ENCODE measurements at places on chromosomes 13 and 19.

DNA sequence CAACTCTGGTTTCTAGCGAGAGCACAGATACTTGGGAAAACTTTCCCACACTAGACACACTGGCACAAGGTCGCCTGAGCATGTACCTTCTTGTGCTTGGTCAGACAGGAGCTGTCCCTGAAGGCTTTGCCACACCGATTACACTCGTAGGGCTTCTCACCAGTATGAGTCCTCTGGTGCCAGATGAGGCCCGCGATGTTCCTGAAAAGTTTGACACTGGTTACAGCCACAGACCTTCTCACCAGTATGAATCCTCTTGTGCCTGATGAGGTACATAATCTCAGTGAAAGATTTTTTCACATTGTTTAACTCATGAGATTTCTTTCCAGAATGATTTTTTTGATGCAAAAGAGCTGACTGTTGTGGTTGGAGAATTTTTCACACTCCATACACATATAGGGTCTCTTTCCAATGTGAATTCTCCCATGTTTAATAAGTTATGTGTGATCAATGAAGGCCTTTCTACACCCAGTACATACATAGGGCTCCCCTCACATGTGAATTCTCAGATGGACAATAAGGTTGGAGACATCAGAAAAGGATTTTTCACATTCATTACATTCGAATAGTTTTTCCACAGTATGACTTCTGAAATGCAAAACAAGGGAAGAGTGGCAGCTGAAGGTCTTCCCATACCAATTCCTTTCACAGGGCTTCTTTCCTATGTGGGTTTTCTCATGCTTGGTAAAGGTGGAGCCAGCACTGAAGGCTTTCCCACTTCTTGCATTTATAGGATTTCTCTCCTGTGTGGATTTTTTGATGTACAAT is 9.9 kb upstream of the ZSCAN18 start:
- DNase-seq, result no peak

DNA sequence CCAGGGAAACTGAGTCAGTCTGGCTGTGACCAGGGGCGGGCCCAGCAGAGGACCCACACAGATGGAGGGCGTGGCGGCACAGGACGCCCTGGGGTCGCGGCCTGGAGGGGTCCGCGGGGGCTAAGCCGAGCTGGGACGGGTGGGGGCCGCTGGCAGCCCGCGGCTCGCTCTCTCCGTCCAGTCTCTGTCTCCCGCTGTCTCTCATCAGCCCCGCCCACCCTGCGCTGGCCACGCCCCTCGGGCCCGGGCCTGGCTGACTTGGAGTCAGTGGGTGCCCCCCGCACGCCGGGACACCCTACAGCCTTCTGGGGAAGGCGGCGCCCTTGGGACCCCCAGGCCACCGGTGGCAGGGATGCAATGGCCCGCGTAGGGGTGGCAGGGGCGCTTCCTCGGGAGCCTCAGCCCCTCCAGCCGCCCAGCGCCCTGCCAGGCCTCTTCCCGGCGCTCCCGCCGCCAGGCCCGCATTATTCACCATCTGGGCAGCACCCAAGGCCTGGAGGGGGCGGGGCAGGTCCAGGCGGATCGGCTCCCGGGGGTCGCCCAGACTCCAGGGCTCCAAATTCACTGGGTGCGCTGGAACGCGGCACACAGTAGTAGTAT is at the start of gene TBXA2R:
TBXA2R (minus strand) TSS at position 186 of the 600 bp plus-strand sequence. CDS start 6,241 bp downstream, outside the sequence.
- peak; percentile 23 for DNase-seq

GRCh38 chr13:104854698-104855097 is 1680.8 kb downstream of the EFNB2 start:
- DNase-seq, result no peak

- DNase-seq, result no peak
These were observed 32.5 kb upstream of the CEBPG start for GRCh38 chr19:33340991-33341390.

DNA sequence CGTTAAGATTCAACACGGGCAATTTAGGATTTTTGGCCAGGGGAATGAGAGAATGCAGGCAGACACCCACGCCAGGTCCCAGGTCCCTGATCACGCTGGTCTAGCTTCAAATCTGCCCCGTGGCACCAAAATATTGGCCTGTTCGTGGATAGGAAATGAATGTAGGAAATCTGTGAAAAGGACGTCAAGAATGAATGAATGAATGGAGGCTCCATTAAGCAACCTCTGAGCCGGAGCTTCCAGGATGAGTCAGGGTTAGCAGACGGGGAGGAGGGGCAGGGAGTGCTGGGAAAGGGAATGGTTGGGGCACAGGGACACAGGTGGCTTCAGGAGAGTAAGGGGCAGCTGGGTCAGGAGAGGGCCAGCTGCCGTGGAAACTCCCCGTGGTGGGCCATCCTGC is 4.2 kb downstream of the SULT2B1 start:
- DNase-seq, result no peak

- no peak for DNase-seq
These were observed 1.4 kb downstream of the EVI5L start for GRCh38 chr19:7831452-7831851.

GRCh38 chr13:72514146-72514545 is 213.3 kb downstream of the MZT1 start:
- DNase-seq, result no peak

DNA sequence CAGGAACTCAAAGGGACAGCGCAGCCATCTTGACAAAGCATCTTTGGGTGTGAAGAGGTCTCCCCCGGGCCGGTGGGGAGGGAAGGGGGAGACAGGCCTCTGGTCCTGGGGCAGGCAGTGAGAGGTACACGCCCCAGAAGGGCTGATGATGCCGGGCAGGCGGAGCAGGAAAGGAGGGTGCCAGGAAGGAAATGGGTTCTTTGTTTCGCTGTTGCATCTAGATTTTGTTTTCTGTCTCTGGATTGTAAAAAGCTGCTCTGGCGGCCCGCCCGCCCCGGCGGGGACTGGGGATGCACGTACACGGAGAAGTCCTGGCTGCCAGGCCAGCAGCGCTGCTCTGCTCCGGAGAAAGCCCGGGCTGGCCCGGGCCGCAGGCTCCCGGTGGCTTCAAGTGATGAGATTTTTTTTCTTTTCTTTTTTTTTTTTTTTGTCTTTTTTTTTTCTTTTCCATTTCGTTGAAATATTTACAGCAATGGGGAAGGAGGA is 13.2 kb upstream of the ASF1B start:
- DNase-seq, result no peak

- no peak for DNase-seq
These were observed 502 bp downstream of the NECTIN2 start for GRCh38 chr19:44846455-44847143.

- peak; percentile 8 for DNase-seq
These were observed 9.2 kb upstream of the FBN3 start for GRCh38 chr19:8158411-8159074.

GRCh38 chr13:24097064-24097463 is 63.5 kb upstream of the SPATA13 start:
- DNase-seq, result no peak

DNA sequence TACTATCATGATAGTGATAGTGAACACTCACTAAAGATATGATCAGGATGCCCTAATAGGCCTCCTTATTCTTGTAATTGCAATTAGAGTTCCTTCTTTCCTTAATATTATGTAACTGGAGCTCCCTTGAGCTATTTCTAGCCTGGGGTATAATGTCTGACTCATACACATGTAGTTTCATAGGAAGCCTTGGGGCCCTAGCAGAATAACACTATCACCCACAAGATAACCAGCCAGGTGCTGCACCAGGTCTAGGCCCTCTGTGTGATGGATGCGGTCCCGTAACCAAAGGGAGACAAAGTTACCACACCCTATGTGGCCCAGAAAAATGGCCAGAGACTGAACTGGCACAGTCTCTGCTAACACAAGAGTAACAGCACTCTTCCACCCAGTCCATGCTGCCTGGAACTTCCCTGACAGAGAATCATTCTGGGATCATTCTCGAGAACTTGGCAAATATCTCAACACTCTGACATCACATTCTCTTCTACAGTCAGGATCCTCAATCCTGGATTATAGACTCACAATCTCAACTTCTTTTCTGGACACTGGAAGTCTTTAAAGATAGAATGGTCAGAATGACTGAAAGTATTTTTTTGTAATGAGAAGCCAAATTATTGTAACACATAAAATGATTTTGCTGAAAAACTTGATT is 32.6 kb upstream of the IGFL4 start:
- no peak for DNase-seq

GRCh38 chr13:75178436-75178835 is 303.5 kb downstream of the TBC1D4 start:
- no peak for DNase-seq

Measured in stimulated activated CD8-positive, alpha-beta memory T cell treated with anti-CD3 and anti-CD28 coated beads, Interleukin-2, amount 100 ng/mL, for 1 hour (primary cell).